ENCODE measurements at places on chromosomes 11 and 22. TPM values are rescaled to one million over a fixed set of nuclear protein-coding genes. Genes with fewer than 3 reads are reported as not detected.

- H3K27ac ChIP-seq = no peak overlapping the region
- H3K36me3 ChIP-seq = no peaks in the 10 kb centered on the region
- DNase-seq = no peak
- no peak overlapping the region for H3K4me3 ChIP-seq
- peaks cover 2% of the 10 kb centered on the region for H3K27me3 ChIP-seq
Measured at GRCh38 chr11:57646194-57646798, 3.4 kb downstream of the YPEL4 start.

GRCh38 chr22:39108487-39108886, 11.4 kb downstream of the APOBEC3H start:
- no peak for DNase-seq
- no peak overlapping the region for H3K27ac ChIP-seq

PATE2 gene
- not detected for total RNA-seq

NFAM1 gene
- total RNA-seq = 0.66 TPM

ALDH3B1 gene
- total RNA-seq = 15.2 TPM

Measured in body of pancreas (tissue), 4 donors.